ENCODE measurements at places on chromosomes 6 and 20. TPM values are rescaled to one million over a fixed set of nuclear protein-coding genes. Genes with fewer than 3 reads are reported as not detected.

Gene PRELID3B
- 75.9 TPM for total RNA-seq

Gene RHAG
- not detected for total RNA-seq

Gene CUL9
- total RNA-seq: 33.8 TPM

Gene RIPPLY2
- not detected for total RNA-seq

Gene ENPP4
- 4.9 TPM for total RNA-seq

Gene ATP6V1G2
- 0.51 TPM for total RNA-seq

Gene OR2H1
- total RNA-seq: not detected

Gene MYO6
- total RNA-seq: 67.2 TPM

Gene TMEM14C
- 117 TPM for total RNA-seq

Gene TXLNB
- total RNA-seq: 0.68 TPM

Gene GJA10
- total RNA-seq: not detected

Gene CD83
- total RNA-seq: 5.3 TPM

Gene SLC22A23
- 70.6 TPM for total RNA-seq

Gene FBXO5
- total RNA-seq: 24.5 TPM

Gene RAET1E
- not detected for total RNA-seq

Gene EEF1A2
- 5.0 TPM for total RNA-seq

Gene ENPP3
- 0.19 TPM for total RNA-seq

Gene ZNF335
- total RNA-seq: 14.8 TPM

Gene HLA-C
- total RNA-seq: 909 TPM

Gene PNPLA1
- total RNA-seq: not detected

Gene SLC17A2
- total RNA-seq: not detected
